ENCODE measurements at places on chromosomes 2 and 18.

DNA sequence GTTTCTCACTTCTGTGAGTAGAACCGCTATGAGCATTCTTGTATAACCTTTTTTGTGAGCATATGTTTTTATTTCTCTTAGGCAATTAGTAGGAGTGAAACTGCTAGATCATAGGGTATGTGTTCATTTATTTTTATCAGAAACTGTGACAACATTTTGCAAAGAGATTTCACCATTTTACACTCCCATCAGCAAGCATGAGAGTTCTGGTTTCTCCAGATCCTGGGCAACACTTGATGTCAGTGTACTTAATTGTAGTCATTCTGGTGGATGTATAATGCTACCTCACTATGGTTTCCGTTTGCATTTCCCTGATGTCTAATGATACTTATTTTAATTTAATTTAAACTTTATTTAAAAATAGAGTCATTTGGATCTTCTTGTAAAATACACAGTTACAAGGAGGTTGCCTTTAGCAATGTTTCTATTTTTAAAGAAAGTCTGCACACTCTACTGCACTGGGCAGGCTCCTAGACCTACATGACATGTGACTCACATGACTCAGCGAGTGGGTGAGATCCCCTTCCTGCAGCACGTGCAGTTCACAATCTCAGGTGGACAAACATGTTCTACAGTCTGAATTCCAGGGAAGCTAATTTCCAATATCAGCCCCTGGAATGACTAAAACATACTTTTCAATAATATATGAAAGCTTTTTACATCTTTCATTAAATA is 127.0 kb upstream of the BCL2L11 start:
- no peak for DNase-seq

- DNase-seq, result no peak
Observed at GRCh38 chr2:241584436-241584835, 25.9 kb downstream of the BOK start.

- no peak for DNase-seq
Observed at GRCh38 chr18:79272916-79273315, 122.8 kb upstream of the NFATC1 start.

DNA sequence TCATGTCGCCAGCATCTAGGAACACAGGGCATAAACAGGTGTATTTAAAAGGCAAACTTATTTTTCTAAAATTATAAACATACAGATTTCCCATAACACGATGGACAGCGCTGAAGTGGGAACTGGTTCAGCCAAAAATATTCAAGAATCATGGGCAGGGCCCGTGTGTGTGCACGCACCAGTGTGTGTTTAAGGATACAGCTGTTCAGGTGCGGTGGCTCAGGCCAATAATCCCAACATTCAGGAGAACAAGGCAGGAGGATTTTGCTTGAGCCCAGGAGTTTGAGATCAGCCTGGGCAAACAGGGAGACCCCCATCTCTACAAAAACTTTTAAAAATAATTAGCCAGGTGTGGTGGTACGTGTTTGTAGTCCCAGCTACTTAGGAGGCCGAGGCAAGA is 288.6 kb upstream of the HDAC4 start:
- no peak for DNase-seq

DNA sequence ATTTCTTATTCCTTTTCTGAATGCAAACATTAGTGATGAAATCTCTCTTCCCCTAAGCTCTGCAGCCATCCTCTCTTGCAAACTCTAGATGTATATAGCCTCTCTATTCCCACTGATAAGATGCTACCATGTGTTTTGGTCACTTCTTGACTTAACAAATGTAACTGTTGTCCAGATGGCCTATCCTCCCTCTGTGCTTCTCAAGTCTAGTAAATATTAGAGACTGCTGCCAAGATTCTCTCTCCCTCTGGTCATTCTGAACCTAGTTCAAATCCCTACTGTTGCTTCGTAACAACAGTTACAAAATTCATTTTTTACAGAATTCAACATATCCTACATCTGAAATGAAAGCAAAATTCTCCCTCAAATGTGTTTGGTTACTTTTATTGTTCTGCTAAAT is 156.6 kb downstream of the TXNL1 start:
- no peak for DNase-seq

DNA sequence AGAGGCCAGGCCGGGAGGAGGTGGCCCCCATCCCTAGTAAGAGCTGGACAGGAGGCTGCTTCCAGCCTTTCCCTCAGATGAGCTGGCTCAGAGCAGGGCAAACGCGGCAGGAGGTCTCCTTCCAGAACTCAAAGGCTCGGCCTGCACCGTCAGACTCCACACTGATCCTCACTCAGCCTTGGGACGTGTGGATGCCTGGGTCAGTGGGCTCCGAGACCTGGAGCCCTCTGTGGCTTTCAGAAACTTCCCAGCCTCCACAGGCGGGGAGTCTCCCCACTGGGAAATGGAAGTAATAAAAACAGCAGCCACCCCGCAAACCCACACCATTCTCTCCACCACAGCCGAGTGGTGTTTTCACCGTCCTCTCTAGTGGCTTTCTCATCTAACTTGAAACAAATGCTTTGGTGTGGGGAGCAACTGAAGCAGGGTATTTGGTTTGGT is 54.3 kb downstream of the INPP5D start:
- no peak for DNase-seq
